ENCODE measurements at places on chromosomes 4 and X.
A peak's percentile ranks its signal among the peaks of the same experiment; 100 is the strongest.

GRCh38 chrX:16778545-16778944 lies 7.7 kb upstream of the TXLNG start:
- DNase-seq, result no peak

GRCh38 chr4:24236532-24236931 lies 346.7 kb upstream of the PPARGC1A start:
- no peak for DNase-seq

GRCh38 chr4:47075262-47075661 lies 43.9 kb downstream of the GABRB1 start:
- DNase-seq, result no peak

- no peak for DNase-seq
Observed at GRCh38 chr4:81180916-81181315, 34.1 kb downstream of the PRKG2 start.

GRCh38 chrX:47234583-47234982 lies 1.8 kb downstream of the USP11 start:
- DNase-seq, result no peak

- DNase-seq, result peak; percentile 38
Observed at GRCh38 chrX:10496345-10496965, 123.9 kb downstream of the MID1 start.

DNA sequence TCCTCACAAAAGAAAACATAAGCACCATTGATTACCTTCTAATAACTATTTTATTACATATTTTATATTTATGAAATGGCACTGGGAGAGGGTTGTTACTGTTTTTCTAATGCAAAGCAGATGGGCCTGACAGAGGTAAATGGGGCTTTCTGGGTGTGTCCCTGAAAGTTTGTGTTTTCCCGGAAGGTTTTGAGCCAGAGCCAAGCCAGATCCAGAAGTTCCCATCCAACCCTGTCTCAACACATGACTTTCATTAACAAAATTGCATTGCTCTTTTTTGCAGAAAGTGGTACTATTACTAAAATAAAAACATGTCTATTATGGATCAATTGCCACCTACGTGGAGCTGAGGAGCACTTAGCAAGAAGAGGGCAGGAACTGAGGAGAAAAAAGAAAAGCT lies 181.3 kb downstream of the RAB28 start:
- DNase-seq, result no peak

DNA sequence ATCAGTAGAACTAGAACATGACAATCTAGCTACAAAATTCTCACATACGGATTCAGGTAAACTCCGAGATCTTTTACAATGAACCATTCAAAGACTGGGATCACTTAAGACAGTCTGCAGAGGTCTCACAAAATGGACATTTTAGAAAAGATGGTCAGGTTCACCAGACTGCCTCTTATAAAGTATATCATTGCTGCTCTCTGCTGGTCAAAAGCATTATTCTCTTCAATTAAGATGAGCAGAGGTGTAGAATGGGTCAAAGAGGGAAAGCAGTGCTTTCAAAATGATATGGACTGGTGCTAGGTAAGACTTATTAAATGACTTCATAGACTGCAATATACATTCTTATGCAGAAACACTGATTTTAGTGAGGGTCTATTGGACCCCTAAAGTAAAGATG lies 434.7 kb downstream of the PACRGL start:
- no peak for DNase-seq

GRCh38 chrX:75784680-75785491 lies at the start of gene MAGEE2:
MAGEE2 (minus strand) TSS chrX:75785254; CDS start chrX:75785051, 203 bp downstream.
- DNase-seq, result no peak

DNA sequence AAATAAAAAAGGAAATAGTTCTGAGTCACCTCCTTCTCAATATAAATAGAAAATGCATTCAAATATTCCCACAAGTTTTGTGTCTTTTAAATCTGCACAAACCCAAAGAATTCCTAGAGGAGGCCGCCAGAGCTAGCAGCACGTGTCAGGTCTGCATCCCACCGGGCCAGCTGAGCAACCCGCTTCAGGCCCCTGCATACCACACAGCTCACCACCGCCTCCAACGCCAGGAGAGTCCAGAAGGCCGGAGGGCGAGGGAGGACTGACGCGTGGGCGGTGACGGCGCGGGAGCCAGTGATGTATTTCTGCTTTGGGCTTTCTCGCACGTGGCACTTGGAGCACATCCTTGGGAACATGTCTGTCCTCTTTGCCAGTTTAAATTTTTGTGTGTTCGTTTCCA lies 61.9 kb upstream of the CLDN34 start:
- DNase-seq, result no peak
